ENCODE measurements at places on chromosomes 7 and 10. TPM values are rescaled to one million over a fixed set of nuclear protein-coding genes. Genes with fewer than 3 reads are reported as not detected.

GRCh38 chr10:95785942-95786669 is 30.1 kb downstream of the ENTPD1 start:
- DNase-seq: no peak

DNA sequence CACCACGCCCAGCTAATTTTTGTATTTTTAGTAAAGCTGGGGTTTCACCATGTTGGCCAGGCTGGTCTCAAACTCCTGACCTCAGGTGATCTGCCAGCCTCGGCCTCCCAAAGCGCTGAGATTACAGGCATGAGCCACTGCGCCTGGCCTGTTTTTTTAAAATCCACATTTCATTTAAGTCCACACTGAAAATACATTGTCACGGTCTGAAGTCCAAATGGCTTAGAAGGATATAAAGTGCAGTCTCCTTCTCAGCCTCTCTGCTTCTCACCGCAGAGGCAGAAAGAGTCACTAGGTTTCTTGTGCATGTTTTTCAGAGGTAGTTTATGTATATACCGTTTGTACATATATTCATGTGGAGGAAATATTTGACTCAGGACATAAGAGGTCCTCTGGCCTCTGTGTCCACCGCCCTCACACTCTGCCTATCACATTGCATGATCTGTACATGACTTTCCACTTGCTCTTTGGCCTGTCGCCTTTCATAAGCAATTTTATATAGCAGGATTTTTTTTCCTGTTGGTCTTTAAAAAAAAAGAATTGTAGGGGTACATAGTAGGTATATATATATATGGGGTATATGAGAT is 42.9 kb downstream of the BLNK start:
- no peak for DNase-seq

DNA sequence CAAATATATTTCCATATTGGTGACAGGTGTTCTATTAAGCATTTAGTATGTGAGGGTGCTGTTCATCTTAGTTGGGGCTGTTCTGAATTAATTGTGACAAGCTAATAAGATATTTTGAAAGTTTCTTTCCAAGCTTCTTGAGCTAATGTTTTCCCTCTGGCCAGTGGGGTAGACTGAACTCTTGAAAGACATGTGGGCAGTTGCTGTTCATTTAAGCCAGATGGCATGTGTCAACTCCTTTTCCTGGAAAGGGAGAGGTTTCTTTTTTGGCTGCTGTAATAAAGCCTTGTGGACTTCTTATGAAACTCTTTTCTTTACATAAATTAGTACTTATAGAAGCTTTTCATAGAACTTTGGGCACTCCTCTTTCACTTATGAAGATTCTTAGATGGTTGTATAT is 21.7 kb downstream of the RAB18 start:
- DNase-seq: no peak

DNA sequence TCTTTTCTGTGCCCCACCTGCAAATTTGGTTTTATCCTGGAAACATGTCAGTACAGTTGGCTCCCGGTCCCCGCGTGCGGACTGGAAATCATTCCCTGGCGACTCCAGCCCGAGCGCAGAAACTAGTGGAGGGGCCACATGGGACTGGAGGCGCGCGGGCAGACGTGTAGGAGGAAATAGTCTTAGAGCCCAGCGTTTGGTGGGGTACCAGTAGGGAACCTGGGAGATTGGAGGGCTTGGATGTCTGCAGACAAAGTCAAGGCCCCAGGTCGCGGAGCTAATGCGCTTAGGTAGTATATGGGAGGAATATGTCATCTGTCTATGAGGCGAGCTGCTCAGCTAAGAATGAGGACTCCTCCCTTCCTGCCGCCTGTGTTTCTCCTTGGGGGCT is 1.3 kb downstream of the GALNT17 start:
- DNase-seq: no peak

- DNase-seq: no peak
Measured at GRCh38 chr7:4838626-4839334, 23.1 kb downstream of the PAPOLB start.

DNA sequence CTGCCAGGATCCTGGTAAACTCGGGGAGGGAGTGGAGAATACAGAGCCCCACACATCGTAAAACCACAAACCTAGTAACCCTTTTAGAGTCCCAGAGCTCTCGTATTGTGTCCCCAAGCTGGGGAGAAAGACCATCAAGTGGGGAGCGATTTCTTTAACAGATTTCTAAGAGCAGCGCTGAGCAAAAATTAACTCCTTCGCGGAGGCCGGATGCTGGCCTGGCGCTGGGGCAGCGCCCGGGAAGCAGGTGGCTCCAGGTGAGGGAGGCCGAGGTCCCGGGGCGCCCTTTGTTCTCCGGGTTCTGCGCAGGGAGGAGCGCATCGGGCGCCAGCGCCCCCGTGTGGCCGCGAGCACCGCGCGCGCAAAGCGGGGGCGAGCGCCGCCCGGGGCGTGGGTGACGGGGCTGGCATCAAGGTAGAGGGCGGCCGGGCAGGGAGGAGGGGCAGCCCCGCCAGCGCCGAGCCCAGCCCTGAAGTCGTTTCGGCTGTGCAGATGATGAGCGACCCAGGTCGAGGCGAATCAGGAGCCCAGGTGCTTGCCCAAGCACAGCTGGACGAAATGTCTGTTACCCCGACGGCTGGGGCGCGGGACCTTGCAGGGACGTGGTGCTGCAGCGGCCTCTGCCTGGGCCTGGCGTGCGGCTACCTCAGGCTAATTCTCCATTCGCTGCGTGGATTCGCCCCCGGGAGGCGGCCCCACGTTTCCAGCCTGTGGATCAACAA is 10.4 kb upstream of the FGFR2 start:
- peak; percentile 25 for DNase-seq

GRCh38 chr7:141074162-141074991 is 513 bp downstream of the TMEM178B start:
- no peak for DNase-seq

DNA sequence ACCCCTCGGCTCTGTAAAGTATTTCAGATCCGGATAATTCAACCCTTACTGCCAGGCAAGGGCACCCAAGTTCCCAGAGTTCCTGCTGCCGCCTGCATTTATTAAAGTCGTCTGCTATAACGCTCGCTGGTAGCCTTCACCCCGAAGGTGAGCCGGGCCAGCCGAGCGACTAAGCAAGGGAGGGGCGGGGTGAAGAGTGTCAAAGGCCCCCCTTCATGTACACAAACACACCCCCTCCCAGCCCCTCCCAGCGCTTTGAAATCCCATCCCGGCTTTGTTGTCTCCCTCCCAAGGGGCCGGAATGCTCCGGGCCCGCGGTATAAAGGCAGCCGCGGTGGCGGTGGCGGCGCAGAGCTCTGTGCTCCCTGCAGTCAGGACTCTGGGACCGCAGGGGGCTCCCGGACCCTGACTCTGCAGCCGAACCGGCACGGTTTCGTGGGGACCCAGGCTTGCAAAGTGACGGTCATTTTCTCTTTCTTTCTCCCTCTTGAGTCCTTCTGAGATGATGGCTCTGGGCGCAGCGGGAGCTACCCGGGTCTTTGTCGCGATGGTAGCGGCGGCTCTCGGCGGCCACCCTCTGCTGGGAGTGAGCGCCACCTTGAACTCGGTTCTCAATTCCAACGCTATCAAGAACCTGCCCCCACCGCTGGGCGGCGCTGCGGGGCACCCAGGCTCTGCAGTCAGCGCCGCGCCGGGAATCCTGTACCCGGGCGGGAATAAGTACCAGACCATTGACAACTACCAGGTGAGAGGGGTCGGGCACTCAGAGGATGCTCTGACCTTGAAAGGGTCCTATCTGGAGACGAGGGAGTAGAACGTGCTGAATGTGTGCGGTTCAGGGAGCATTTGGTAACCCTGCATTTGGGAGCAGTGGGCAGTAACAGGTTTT is at the start of gene DKK1:
TSS of gene DKK1 (plus strand) at position 349 of the 889 bp plus-strand sequence. CDS start at position 503, 154 bp downstream.
- peak; percentile 41 for DNase-seq

DNA sequence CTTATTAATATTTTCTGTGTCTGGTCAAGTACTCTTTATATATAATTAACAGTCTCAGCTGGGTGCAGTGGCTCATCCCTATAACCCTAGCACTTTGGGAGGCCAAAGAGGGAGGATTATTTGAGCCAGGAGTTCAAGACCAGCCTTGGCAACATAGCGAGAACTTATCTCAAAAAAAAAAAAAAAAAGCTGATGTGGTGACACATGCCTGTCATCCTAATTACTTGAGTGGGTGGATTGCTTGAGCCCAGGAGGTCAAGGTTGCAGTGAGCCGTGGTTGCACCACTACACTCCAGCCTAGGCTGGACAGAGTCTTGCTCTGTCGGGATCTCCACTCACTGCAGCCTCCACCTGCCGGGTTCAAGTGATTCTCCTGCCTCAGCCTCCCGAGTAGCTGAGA is 6.7 kb upstream of the ELOVL3 start:
- no peak for DNase-seq

DNA sequence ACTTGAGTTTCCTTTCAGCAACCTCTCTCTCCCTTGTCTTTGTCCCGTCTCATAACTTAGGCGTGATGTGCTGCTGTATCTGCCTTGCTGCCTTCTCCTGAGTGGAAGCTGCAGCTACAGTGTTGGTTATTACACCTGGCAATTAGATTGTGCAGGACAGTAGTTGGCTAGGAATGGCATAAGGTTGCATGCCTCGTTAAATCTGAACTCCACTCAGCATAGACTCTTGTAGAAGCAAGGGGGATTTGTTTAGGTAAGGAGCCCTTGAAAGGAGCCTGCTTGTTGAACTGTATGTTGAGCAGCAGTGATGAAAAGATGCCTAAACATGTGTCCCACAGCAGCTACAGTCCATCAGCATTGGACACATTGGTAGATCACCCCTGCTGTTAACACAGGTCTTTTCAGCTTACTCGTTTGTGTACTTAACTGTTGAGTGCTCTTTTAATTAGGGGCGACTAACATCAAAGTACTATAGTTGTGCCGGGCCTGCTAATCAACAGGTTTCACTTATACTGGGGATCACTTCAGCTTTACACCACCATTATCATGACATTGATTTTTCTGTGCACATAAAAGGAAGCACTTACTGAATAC is 225.0 kb downstream of the AUTS2 start:
- no peak for DNase-seq

DNA sequence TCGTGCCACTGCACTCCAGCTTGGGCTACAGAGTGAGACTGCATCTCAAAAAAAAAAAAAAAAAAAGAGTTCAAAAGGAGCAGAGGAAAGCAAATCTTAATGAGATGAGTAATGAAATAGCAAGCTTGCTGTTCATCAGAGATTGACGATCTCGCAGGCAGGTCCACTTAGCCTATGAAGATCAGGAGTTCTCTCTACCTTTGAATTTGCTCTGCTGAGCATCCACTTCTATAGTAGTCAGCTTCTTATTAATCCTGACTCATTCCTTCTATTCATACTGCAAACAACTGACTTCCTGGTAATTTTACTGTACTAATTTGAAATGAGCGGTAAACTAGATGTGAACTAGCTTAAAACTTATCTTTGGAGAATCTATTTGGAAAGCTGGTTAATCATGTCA is 1014.6 kb downstream of the GATA3 start:
- no peak for DNase-seq

GRCh38 chr7:1351881-1352625 is 107.2 kb downstream of the MICALL2 start:
- no peak for DNase-seq

- DNase-seq: peak; percentile 19
Measured at GRCh38 chr10:71234004-71234894, 21.9 kb downstream of the UNC5B start.

GRCh38 chr10:110777661-110778060 is 94.1 kb upstream of the PDCD4 start:
- DNase-seq: no peak

DNA sequence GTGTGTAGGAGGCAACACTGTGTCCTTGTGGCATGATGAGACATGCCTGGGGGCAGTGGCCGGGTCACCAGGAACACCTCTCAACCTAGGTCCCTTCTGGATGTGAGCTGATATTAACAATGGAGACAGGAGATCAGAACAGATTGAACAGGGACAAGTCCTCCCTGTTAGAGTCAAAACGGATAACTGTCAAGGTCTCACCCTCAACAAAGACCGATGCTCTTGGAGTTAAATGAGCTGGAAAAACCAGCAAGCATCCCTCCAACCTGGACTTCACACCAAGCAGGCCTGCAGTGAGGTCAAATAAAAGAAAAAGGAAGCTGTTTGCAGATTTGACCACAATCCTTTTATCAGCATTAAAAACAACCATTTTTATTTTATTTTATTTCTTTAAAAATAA is 49.0 kb downstream of the SLIT1 start:
- DNase-seq: no peak

- no peak for DNase-seq
Measured at GRCh38 chr7:89238156-89238555, 442.6 kb upstream of the TEX47 start.

DNA sequence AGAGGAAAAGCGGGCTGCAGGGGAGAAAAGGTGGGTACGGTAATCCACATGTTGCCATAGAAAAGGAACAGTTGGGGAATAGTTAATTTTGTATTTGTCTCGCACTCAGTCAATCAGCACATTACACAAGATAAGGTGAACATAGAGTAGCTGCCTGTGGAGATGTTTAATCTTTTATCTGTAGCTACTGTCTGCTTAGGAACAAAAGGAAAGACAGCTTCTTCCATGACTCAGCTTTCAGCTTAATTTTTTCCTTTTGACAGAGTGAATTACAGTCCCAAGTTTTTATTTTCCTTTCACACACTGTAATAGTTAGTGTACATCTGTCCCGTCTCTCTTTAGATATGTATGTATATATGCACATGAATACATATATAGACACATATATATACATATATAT is 39.3 kb upstream of the PODXL start:
- no peak for DNase-seq

The PAPSS2 gene
- total RNA-seq: 10.6 TPM

The CAV2 gene
- total RNA-seq: 196 TPM

The GNAT3 gene
- total RNA-seq: not detected

The SPDYE11 gene
- not detected for total RNA-seq

The RBM20 gene
- total RNA-seq: 101 TPM

The CCDC126 gene
- 8.9 TPM for total RNA-seq

The KIAA1217 gene
- 30.2 TPM for total RNA-seq

The EZH2 gene
- 0.99 TPM for total RNA-seq

The ANKRD30A gene
- total RNA-seq: not detected

The PCLO gene
- 4.2 TPM for total RNA-seq

The VSTM4 gene
- total RNA-seq: 21.1 TPM

Measured in left ventricle myocardium inferior (tissue), 1 donor.